ENCODE measurements at places on chromosomes 6 and 20.
A peak's percentile ranks its signal among the peaks of the same experiment; 100 is the strongest.

DNA sequence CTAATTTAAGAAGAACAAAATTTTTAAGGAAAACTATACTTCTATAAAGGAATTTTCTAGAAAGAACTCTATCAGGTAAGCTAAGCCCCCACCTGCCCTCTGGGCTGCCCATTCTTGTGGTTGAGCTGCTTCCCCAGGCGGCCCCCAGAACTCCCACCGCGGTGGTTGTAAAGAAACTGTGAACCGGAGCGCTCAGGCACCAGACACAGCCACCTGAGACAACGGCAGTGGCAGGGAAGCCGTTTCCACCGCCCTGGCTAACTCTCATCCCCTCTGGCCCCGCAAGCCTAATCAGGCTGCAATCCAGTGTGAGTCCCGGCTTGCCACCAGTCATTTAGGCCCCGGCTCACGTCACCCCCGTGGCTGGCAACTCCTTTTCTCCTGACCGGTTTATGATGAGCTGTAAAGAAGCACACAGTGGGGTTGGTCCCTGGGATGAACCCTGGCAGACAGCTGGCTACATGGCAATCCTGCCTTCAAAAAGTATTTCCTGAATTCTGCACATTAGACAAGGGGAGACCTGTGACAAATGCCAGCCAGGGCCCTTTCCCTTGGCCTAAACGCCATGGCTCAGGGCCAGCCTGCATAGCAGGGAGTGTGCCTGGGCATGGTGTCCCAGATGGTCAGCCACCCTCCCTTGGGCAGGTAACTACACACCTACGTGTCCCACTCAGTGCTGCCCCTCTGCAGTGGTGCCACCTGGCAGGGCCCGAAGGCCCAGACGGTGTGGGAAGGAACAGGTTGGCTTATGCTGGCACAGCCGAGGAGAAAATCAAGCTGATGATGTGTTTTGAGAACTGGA lies 63.8 kb upstream of the GPR31 start:
- DNase-seq, result no peak

- DNase-seq, result no peak
Observed at GRCh38 chr20:59933296-59933848, at the start of gene SYCP2. Gene SYCP2, minus strand, starts transcription at chr20:59933637. Its CDS starts 11,224 bp downstream, at chr20:59922413.

GRCh38 chr20:23147964-23148730 lies 62.0 kb upstream of the CD93 start:
- DNase-seq, result no peak

DNA sequence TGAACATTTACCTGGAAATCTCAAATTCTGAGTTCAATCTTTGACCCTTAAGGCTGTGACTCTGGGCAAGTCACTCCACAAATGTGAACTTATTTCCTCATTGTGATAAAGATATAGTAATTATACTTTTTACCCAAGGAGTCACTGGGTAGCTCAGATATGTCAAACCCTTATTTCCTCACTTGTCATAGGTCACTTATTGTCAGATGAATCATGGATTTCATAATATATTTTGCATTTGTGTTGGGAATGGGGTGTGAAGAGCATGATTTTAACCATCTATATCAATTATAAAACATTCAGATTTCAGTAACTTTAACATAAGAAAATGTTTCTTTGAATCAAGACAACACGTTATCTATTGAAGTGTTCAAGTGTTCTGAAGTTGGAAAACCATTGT lies 3.7 kb upstream of the CARMIL1 start:
- no peak for DNase-seq

DNA sequence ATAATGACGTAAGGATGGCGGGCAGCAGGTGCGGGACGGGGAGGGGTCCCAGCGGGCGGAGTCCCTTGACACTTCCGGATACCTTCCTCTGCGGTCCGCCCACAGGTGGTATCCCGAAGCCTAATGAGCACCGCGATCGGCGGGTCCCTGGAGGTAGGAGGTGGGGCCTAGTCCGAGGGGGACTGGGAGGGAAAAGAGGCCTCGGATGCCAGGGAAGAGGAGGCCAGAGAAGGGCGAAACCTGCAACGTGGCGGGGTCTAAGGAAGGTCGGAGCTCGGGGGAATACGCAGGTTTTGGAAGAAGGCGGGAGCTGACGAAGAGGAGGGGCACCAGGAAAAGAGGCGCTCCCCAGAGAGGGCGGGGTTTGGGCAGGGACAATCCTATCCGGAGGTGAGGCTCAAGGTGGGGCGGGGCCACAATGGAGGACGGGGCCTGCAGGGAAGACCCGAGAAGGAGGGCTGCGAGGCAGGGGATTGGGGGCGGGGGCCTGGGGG lies 3.7 kb downstream of the PRSS16 start:
- peak; percentile 70 for DNase-seq

GRCh38 chr20:46230801-46231282 lies 77.5 kb downstream of the CDH22 start:
- no peak for DNase-seq

DNA sequence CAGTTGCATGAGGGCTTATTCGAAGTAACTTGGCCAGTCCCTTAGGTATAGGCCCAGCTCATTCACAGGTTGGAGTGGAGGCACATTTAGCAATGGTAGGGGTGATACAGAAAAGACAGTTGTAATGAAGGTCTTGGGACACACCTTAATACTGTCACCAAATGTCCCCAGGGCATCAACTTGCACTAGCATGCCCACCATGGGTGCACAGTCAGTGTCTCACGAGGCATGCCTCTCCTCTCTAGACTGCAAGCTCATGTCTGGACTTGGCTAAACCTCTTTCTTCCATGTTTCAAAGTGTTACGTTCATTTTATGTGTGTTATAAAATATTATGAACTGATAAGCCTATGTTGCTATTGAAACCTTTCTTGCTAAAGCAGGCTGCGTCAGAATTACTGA lies 124.0 kb upstream of the ECI2 start:
- no peak for DNase-seq

DNA sequence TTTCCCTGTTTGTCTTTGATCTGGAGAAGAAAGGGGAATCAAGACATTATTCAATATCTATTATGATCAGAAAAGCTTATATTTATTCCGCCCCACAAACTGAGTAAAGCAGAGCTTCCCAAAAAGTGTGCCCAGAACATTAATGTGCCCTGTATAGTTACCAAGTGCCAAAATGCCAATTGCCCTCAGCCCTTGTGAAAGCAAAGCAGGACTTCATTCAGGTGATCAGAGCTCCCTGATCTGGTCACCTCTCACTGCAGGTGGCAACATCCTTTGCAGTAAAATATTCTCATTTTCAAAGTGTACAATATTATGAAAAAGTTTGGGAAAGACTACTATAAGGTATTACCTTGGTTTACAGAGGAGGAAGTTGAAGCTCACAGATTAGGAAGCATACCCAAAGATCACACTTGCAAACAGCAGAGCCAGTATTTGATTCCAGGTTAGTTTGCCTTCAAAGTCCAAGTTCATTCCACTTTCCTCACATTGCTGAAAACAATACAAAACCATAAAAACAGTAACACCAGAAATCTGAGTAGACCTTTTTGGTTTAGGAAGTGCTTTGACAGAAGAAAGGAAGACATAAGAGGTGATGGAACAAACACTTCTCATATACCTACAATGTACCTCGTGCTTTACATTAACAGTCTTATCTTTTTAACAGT lies 19.6 kb upstream of the GCLC start:
- DNase-seq, result no peak

DNA sequence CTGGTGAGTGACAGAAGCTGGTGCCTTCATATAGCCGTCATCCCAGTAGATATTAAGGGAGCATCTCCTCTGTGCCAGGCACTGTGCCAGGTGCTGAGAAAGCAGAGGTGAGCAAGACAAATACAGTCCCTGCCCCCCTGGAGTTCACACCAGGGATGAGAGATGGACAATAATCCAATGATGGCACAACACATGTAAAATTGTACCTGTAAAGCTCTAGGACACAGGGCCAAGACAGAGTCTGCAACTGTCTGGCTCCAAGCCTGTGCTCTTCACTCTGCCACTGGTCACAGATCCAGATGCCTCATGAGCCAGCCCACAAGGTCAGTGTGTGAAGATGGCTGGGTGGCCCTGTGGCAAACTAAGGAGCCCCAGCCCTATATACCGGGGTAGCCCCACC lies 133.8 kb downstream of the EYA2 start:
- DNase-seq, result no peak

- no peak for DNase-seq
Observed at GRCh38 chr6:144064402-144065212, 30.8 kb downstream of the SF3B5 start.

GRCh38 chr20:35238170-35238569 lies 11.7 kb downstream of the MMP24 start:
- no peak for DNase-seq

DNA sequence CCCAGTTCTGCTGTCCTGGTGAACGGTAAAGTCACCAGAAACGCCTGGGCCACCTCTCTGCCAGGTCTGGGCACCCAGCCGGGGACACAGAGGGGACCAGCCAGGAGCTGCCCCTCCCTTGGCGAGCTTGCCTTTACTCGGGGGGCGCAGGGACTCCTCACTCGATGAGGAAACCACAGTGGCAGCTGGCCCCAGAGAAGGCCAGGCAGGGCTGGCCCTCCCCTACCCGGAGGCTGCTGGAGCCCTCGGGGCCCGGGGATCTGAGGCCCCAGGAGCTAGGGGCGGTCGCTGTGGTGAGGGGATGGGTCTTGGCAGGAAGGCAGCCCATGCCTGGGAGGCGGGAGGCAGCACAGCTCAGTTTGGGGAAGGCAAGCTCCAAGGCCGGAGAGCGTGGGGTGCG lies 80.4 kb upstream of the SLCO4A1 start:
- no peak for DNase-seq

GRCh38 chr6:62528894-62529526 lies 243.0 kb upstream of the KHDRBS2 start:
- DNase-seq, result no peak

Measured in NCI-H2081 treated with DMSO at 0.1 percent for 48 hours (cell line).